Stimulated activated CD8-positive, alpha-beta memory T cell treated with anti-CD3 and anti-CD28 coated beads, Interleukin-12 subunit alpha, Interleukin-12 subunit beta, amount 100 ng/mL, for 4 hours (primary cell): ENCODE measurements at places on chromosomes 11 and 22.

- DNase-seq: no peak
Observed at GRCh38 chr11:131600628-131601027, 230.2 kb downstream of the NTM start.

DNA sequence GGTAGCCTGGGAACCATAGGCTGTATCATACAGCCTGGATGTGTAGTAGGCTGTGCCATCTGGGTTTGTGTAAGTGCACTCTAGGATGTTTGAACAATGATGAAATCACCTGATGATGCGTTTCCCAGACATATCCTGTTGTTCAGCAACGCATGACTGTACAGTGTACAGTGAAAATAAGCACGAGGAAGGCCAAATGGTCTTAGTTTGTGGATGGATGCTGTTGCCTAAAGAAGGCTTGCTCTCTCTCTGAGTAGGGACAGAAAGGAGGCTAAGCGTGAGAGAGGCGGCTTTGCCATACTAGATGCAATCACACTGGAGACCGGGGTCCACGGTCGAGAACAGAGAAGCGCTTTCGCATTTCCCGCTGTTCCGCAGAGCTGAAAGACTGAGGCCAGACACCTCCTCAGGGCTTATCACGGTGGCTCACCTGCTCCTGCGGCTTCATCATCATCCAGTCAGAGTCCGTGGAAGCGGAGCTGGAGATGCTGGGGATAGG lies 27.6 kb upstream of the APLP2 start:
- DNase-seq: no peak

DNA sequence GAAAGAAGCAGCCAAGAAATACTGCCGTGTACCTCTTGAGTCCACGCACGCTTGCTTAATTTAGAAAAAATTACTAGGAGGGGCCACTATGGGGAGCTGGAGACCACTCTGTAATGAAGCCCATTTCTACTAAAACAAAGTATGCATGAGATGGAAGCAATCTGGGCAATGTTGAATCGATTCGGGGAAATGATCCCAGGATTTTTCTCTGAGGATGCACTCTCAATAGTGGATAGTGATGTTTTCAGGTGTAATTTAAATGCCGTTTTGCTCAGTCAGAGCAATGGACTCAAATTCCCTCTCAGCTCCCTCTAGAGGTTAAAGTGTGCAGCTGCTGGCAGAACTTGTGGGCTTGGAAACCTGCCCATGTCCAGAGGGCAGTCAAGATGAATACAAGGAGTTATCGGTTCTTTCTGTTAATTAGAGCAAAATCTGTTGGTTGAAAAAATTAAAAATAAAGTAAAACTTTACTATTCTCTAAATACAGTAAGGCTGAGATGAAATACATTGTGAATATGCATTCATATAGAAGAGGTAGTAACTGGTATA lies 64.1 kb downstream of the ME3 start:
- DNase-seq: no peak

DNA sequence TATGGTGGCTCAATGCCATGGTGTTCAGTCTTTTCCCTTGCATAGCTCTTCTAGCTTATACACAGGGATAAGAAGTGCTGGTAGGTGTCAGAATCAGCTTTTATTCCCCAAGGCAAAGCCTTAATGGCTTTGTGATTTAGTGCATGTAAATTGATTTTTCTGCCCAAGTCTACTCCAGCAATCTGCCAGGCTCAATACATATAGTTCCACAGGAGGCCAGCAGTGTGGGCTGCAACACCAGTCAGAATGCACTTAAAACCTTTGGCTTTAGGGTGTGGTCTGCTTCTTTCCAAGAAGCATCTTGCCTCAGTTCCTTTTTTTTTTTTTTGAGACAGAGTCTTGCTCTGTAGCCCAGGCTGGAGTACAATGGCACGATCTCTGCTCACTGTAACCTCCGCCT lies 14.5 kb upstream of the CAPRIN1 start:
- no peak for DNase-seq

- no peak for DNase-seq
Observed at GRCh38 chr11:125146232-125146631, 18.3 kb upstream of the PKNOX2 start.

DNA sequence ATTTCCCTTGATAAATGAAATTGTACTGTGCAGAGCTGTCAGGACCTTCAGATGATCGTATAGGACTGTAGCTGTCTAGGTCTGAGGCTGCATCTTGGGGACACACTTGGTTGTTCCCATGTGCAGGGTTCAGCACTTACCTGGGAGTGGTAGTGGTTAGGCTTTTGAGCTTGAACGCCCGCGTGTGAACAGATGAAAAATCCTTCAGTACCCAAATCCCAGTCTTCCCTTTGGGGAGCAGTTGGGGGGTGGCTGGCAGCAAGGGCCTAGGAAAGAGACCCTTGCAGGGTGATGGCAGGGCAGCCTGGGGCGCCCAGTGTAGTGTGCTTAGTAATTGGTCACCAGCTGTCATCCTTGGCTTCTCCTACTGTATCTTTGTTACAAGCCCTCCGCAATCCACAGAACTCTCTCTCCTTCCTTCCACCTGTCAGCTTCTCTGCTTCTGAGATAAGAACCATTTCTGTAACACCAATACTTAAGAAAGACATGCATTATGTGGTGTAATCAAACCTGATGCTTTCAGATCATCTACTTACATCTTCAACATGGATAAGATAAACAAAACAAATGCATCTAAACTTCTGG lies 64.6 kb downstream of the MORC2 start:
- DNase-seq: no peak

DNA sequence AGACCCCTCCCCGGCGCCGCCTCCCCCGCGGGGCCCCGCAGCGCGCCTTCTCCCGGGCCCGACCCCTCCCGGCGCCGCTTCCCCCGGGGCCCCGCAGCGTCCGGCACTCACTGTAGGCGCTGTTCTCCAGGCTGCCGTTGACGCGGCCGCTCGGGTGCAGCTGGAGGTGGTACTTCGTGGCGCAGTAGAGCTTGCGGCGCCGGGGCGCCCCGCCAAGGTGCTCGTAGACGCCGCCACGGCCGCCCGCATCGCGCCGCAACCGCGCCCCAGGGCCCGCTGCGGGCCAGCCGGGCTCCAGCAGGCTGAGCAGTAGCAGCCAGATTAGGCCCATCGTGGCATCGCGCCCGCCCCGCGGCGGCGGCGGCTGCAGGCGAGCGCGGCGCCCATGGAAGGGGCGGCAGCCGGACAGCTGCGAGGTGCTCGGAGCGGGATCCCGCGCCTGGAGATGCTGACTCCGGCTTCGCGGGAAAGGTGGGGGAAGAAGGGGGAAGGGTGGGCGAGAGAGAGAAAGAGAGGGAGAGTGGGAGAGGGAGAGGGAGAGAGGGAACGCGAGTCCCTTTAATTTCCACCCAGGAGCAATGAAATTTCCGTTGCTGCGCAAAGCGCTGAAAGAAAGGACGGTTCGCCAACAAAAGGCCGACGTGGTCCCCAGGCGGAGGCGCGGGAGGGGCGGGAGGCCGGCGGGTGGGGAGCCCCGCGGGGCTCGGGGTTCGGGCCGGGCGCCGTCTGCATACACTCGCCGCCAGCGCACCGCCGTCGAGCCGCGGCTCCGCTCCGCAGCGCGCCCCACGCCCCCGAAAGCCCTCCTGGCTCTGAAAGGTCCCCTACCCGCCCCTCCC lies at the start of gene FGF3:
TSS of gene FGF3 (minus strand) at position 814 of the 839 bp plus-strand sequence. CDS start at position 331, 483 bp downstream.
- DNase-seq: no peak

- no peak for DNase-seq
Observed at GRCh38 chr22:17764036-17764435, 10.2 kb downstream of the BID start.

GRCh38 chr11:36702330-36703054 lies 104.5 kb upstream of the RAG2 start:
- no peak for DNase-seq

DNA sequence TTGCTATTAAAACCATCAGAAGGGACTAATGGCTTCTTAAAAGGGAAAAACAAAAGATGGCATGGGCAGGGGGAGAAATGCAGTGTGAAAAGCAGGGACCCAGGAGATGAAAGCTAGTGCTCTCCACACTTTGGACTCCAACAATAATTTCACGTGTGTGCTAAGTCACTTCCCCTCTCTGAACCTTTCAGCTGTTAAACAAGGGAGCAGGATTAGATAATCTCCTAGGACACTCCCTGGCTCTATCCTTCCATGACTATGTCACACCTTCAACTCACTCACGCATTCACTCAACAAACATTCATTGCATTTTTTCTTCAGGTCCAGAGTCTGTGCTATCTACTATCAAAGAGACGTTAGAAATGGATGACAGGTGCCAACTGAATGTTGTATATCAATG lies 88.7 kb downstream of the SYN3 start:
- no peak for DNase-seq

- no peak for DNase-seq
Observed at GRCh38 chr11:32326522-32326921, 108.8 kb downstream of the WT1 start.

GRCh38 chr22:42945027-42945426 lies 69.9 kb downstream of the PACSIN2 start:
- DNase-seq: no peak

DNA sequence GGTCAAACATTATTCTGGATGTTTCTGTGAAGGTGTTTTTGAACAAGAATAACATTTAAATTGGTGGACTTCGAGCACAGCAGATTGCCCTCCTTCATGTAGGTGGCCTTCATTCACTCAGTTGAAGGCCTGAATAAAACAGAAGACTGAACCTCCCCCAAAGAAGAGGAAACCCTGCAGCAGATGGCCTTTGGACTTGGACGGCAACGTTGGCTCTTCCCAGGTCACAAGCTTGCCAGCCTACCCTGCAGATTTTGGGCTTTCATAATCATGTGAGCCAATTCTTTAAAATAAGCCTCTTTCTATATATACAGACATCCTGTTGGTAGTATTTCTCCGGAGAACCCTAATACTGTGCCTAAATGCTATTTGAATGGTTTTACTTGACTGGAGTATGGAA lies 432.2 kb upstream of the NARS2 start:
- no peak for DNase-seq
